ENCODE measurements at places on chromosomes 2 and 18.

GRCh38 chr2:45879406-45879805, 227.9 kb downstream of the PRKCE start:
- no peak for DNase-seq

DNA sequence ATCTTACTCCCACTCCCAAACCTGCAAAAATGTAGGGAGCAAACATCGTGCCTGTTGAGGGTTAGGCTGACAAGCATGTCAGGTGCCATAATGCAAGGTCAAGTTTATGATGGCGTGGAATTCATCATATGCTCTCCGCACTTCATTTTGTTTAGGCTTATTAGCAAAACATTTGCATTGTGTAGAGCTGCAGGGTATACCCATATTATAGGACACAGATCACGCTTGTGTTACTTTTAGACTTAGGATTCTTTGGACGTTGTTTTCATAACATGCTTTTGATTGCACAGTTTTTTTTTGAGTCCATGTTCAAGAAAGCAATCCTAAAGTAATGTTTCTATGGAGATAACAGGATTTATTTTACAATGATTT, 22.9 kb downstream of the MBP start:
- no peak for DNase-seq

DNA sequence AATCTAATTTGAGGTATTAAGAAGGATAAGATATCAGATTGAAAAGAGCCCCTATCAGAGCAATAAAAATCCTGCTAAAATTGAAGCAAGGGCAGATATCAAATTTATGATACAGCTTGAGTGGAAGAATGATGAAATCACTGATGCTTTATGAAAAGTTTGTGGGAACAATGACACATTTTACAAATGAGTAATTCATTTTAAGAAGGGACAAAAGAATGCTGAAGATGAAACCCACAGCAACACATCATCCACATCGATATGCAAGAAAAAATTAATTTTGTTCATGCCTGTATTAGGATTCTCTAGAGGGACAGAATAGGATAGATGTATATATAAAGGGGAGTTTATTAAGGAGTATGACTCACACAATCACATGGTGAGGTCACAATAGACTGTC, 355.6 kb upstream of the GYPC start:
- DNase-seq, result no peak

GRCh38 chr2:213119061-213119809, 32.2 kb downstream of the IKZF2 start:
- no peak for DNase-seq

DNA sequence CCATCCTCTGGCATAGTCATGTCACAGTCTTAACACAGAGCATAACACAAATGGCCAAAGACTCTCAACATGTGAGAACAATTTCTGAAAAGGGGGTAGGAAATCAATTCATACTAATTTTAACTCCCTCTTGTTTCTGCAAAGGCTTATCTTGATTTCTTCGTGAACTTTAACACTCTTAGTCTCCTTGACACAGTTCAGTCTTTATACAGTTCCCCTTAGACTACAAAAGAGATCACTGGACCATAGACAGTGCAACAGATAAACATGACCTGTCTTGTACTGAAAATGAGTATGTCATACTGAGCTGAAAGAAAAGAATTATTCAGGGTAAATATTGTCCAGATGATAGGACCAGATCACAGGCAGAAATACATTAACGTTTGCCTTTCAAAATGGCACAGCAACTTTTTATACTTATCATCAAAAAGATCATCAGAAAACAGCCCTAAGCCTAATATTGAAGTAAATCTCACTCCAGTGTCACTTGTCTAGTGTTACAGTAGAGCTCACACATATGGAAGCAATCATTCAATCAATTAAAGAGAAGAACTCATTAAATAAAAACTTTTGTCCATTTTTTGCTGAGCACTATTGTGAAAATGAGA, 56.4 kb upstream of the VRK2 start:
- no peak for DNase-seq

- DNase-seq, result no peak
Measured at GRCh38 chr2:145029873-145030272, 510.0 kb upstream of the ZEB2 start.

DNA sequence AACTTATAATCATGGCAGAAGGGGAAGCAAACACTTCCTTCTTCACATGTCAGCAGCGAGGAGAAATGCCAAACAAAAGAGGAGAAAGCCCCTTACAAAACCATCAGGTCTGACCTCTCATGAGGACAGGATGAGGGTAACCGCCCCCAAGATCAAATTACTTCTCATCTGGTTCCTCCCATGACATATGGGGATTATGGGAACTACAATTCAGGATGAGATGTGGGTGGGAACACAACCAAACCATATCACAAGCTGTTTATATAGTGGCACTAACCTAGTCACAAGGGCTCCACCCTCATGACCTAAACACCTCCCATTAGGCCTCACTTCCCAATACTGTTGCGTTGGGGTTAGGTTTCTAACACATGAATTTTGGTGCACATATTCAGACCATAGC, 110.0 kb downstream of the OSBPL6 start:
- no peak for DNase-seq

GRCh38 chr2:227464361-227464760, 7.6 kb upstream of the AGFG1 start:
- DNase-seq, result no peak

DNA sequence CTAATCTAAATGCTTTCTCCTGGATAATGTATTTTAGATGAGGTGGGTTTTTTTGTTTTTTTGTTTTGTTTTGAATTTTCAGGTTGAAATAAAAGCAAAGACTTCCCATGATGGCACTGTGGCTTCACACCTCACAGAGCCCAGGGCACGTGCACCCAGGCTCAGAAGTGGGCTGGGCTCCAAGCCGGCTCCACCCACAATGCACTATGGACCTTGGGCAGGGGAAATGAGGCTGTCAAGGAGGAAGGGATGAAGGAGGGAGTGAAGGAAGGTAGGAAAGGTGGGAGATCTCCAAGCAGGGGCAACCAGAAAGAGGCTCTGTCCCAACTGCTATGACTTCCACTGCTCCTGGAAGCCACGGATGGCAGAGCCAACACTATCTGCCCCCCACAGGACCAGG, 60.4 kb downstream of the BIN1 start:
- no peak for DNase-seq

DNA sequence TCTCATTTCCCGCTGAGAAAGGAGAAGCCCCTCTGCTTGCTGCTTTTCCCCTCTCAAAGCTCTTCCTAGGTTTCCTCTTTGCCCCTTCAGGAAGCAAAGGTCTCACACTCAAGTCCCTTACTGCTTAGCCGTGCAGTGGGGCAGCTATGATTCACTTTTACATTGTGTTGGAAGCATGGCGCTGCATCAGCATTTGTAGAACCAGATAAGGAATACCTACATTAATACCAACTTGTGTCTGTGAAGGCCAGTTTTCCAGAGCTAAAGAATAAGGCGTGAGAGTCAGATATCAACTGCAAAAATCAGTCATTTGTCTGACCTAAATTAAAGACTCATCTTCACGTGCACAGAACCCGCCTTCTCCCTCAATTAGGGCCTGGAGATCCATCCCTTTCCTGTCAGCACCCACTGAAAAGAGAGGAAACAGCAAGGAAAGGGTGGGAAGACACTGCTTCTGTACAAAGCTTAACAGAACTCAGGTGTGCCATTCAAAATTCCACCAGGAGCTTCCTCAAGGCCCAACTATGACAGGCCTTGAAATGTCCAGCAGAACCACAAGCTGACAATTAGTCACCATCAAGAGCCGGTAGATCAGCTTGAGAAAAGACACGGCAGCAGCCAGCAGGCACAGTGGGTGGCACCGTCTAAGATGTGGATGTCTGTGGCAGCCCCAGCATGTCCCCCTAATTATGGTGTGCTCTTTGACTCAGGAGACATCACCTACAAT, 16.1 kb upstream of the XDH start:
- no peak for DNase-seq

- DNase-seq, result no peak
Measured at GRCh38 chr2:226403369-226403768, 396.3 kb downstream of the IRS1 start.

- no peak for DNase-seq
Measured at GRCh38 chr2:158740127-158740526, 55.0 kb upstream of the DAPL1 start.

GRCh38 chr2:169018390-169018789, 12.7 kb downstream of the ABCB11 start:
- DNase-seq, result no peak

DNA sequence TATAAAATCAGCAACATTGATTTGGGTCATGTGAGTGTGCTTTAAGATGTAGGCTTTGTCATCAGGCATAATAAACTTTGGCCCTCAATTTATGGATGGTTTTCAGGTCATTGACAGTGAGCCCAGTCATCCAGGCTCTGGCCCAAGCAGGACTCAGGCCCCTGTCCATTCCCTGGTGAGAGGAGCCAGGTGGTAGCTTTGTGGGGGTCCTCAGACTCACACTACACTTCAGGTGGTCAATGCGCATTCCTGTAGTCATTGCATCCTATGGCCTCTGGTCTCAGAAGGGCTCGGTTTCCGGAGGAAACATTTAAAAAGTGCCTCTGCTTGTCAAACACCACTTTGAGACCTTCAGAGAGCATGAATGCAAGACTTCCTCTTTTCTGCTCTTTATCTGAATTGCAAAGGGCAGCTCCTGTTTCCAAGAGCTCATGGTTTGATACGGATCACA, 20.2 kb downstream of the LGALSL start:
- DNase-seq, result no peak

GRCh38 chr2:115533081-115533480, 1090.6 kb downstream of the DPP10 start:
- DNase-seq, result no peak
